NCI-H69 (cell line): ENCODE measurements at places on chromosomes 4 and X.

DNA sequence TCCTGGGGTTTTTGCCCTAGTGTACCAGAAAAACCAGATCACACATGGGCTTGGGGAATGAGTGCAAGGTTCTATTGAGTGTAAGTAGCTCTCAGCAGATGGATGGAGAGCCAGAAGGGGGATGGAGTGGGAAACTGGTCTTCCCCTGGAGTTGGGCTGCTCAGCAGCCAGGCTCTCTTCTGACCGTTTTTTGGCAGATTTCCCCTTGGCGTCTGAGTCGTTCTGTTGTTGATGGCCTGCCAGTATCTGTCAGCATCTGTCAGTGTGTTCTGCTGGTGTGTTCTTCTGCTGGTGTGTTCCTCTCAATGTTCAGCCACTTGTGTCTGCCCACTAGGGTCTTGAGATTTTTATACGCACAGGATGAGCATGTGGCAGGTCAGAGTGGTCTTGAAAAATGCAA, 633.9 kb upstream of the CPEB2 start:
- DNase-seq = no peak

DNA sequence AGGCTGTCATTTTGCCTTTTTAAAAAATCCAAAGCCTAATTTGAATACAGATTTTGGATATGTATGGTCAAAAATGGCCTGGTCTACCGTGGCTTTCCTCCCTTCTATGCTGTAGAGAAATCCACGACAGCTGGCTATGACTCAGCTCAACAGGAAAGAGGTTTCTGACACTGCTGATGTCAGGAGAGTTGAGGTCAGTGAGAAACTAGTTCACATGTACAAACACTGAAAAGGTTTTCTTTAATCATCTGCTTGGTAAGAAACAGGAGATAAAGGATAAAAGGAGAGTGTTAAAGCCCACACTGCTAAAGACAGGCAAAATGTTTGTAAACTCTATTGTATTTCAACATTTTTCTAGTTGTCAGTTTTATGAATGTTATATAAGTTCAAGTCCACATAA, 113.9 kb downstream of the NYX start:
- peak; percentile 8 for DNase-seq

GRCh38 chr4:23972187-23972586, 82.3 kb upstream of the PPARGC1A start:
- no peak for DNase-seq

GRCh38 chr4:8516061-8516573, 64.1 kb upstream of the GPR78 start:
- DNase-seq = no peak

DNA sequence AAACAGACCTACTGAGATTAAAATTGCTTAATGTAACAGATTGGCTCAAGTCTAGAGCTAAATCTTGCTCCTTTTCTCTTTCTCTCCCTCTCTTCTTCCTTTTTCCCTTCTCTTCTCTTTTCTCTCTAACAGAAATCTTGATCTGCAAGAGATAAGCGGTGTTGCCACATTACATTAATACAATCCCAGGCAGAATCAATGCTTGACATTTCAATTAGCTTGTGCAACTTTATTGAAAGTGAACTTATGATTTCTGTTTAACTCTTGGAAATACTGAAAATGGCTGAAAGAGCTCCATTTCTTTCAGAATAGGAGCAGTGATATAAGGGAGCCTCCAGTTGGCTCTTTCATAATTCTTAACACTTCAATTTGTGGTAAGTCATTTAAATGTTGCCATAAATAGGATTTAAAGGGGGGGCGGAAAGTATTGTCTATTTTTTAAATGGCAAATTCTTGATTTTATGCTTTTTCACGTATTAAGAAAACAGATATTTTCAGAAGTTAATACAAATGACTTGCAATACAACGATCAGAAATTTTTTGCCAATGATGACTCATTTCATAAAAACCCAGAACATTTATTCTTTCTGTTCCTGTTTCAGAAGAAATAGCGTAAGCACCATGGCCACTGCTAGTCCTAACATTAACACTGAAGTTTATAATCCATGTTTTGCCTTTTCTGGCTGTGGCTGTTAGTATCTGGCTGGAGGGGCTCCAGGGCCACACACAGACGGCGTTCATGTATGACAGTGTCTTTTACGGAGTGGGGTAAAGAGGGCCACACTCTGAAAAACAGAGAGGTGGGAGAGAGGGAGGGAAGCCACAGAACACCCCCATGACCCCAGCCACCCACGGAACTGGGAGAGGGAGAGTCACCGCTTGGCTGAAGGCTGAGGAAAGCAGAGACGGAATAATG, 115.7 kb upstream of the FAT1 start:
- DNase-seq = no peak

DNA sequence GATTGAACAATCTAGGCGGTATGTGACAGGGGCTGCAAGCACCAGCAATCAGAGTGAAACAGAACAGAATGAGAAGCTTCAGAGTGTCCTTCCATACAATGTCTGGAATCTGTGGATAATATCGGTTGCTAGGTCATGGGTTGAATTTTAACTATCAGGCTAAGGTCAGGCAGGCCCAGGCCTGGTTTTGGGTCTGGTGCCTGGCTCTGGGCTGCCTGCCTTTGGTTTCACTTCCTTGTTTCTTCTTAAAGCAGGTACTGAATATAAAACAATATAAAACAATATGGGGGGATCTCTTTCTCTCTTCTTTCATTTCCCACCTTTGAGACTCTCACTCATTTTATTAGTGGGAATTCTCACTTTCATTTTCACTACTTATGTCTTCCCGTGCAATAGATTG, 962.0 kb downstream of the CCSER1 start:
- DNase-seq = no peak

GRCh38 chr4:139630991-139631390, 34.6 kb upstream of the MGST2 start:
- DNase-seq = no peak

GRCh38 chrX:142999199-142999701, 26.5 kb upstream of the SPANXN4 start:
- no peak for DNase-seq

DNA sequence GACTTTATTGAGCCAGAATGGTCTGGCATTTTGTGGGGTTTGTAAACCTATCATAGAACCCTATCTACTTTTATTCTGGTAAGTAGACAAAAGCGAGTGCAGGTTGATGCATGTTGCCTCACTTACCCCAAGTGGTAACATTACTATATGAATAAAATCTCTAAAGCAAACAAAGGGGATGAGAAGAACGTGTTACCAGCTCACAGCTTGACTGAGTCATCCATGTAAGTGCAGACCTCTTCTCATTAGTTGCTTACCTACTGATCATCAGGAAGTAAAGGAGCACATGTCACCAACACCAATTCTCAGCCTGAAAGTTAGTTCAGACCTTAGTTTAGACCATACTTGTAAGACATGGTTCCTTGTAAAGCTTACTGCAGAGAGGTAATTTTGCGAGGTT, 1328.3 kb downstream of the C4orf33 start:
- peak; percentile 2 for DNase-seq

- DNase-seq = no peak
These were observed at the start of gene MAGEC1 for GRCh38 chrX:141903400-141904155. Gene MAGEC1, plus strand, starts transcription at chrX:141903894. Its CDS starts 1,179 bp downstream, at chrX:141905073.

DNA sequence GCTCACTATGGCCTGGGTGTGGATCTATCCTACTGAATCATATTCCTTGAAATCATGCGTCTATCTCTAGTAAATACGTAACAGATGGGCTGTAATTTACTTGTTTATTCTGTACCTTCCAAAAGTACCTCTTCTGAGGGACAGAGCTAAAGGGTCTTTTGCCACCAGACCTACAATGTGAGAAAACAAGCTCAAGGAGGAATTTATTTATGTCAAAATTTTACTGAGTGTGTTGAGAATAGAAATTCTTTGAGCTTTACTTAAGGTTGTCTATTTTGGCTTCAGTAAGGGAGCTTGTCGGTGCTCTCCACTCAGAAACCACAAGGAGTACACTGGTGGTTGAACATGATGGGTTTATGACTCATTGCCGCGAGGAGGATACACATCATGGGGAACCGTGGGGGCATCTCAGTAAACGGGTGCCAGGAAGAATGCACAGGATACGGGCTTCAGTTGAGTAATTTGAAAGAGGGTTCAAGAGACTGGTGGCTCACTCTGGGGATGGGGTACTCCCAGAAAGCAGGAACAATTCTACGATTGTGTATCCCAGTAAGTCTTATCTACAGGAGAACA, 3.0 kb downstream of the ANK2 start:
- peak; percentile 88 for DNase-seq

DNA sequence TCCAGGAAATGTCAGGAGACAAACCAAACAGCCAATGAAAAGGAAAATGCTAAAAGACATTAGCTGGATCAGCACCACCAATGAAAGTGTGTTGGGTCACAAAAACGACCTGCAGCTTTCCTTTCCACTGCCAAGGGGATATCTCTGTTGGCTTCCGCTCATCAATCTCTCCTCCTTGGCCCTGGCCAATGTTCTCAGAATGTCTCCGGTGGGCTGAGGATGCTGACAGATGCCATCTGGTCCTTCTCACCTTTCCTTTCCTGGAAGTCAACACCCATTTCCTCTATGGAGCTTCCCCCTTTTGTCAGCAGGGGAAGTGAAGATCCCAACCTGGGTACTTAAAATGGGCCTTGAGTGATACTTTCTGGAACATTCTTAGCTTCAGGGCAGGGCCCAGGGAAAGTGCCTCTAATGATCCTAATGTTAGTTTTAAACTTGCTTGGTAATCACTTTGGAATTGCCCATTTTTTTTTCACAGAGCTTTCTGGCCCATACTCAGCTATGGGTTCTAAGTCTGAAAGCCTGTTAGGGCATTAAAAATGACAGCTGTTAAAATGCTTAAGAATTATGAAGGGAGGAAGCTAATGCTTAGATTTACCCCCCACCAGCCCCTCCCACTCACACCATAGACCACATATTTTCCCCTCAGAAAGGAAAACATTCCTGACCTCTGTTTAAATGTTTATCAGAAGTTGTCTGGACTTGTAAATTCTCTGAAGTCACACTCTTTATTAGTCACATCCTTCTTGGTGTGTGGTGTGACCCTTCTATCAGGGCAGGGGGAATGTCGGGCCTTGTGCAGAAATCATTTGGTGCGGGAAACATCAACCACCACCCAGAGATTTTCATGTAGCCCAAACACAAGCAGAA, 29.2 kb downstream of the IGFBP7 start:
- DNase-seq = no peak

DNA sequence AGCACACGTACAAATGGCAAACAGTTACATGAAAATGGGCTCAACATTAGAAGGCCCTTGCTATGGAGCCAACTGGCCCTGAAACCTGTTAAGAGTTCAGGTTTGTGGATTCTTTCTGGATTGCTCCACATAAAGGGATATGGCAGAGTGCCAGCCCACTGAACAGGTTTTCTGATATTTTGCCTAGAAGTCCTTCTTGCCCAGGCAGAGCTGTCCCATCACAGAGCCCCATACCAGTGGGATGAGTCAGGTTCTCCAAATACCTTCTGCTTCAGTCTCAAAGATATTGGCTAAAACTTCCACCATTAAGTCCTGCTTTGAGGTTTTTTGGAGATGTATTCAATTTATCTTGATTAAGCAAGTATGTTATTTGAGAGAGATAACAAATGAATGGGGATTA, 146.8 kb upstream of the IL1RAPL2 start:
- no peak for DNase-seq

DNA sequence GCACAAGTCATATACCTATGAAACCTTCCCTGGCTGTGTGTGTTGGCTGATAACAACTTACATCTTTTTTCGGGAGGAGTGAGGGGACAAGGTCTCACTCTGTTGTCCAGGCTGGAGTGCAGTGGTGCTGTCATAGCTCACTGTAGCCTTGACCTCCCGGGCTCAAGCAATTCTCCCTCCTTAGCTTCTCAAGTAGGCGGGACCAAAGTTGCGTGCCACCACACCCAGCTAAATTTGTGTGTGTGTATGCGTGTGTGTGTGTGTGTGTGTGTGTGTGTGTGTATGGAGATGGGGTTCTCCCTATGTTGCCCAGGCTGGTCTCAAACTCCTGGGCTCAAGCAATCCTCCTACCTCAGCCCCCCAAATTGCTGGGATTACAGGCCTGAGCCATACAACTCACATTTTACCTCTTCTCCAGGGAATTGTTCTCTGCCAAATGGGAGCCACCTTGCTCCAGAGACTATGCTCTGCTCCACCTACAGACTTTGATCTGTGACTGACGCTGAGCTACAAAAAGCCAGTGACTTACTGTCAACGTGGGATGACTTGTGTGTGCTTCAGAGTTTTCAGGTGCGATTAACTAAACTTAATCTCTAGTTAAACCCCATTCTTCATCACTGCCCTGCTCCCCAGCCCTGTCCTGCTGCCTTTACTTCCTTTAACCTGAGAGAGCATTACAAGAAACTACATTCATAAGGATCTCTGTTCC, 2.0 kb upstream of the BEX4 start:
- DNase-seq = no peak

DNA sequence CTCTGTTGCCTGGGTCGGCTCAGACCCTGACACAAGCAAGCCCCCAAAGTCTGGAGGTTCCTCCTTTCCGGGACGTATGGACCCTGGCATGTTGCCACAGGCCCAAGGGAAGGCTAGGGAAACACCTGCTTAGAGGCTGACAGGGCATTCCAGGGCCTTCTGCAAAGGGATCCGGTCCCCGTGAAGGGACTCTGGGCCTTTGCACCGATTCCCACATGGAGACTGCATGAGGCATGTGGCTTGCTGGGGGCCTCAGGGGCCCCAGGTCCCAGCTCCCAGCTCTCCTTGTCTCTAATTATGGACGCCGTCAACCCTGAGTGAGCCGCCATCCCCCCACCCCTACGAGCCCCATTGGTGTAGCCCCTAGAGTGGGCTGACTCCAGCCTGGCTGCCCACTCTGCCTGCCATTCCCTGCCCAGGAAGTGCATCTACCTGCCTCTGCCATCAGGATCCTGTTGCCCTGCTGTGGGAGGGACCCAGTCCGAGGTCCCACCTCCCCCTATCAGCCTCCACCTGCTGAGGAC, 4.2 kb upstream of the RGS12 start:
- DNase-seq = no peak

GRCh38 chr4:109947918-109948317, 35.2 kb downstream of the EGF start:
- DNase-seq = no peak

DNA sequence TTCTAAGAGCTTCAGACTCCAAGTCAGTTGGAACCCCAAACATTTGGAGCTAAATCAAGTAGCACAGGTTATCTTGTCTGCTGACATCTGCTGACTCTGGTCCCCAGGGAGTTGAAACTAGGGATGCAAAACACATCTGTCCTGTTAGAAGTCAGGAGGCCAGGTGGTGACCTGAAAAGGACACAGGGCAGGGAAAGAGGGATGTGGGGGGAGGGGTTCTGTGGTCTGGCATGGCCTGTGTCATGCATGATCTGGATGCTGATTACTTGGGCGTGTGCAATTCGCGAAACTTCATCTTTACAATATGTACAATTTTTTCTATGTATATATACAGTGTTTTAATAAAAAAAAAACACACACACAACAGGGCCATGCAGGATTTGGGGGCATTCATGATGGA, 55.3 kb downstream of the FHDC1 start:
- peak; percentile 12 for DNase-seq

GRCh38 chrX:122501652-122502051, 682.4 kb upstream of the GRIA3 start:
- no peak for DNase-seq

- no peak for DNase-seq
These were observed 839 bp downstream of the QDPR start for GRCh38 chr4:17511051-17511450.

DNA sequence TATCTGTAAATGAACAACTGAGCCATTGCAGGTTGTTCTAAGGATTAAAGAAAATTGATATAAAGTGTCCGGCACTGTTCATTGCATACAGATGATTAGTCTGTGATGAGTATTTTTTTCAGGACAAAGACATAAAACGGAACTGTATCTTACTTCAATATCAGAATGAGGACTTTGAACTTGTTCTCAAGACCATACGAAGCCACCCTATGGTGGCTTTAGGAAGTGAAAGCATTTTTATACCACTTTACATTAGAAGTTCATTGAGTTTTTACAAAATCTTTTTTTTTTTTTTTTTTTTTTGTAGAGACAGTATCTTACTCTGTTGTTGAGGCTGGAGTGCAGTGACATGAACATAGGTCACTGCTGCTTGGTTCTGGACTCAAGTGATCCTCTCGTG, 45.2 kb upstream of the TRIM2 start:
- no peak for DNase-seq
